ENCODE measurements at places on chromosomes 1 and 21. TPM values are rescaled to one million over a fixed set of nuclear protein-coding genes. Genes with fewer than 3 reads are reported as not detected.

The PRAMEF9 gene
- total RNA-seq, result not detected

The GPR37L1 gene
- total RNA-seq, result 0.14 TPM

The OR2L5 gene
- not detected for total RNA-seq

The IFI16 gene
- total RNA-seq, result 2.6 TPM

The DHX9 gene
- total RNA-seq, result 206 TPM

The ANGPTL3 gene
- not detected for total RNA-seq

The CCDC181 gene
- total RNA-seq, result 0.12 TPM

The BCL2L15 gene
- 0.59 TPM for total RNA-seq

The TNFRSF25 gene
- total RNA-seq, result 3.2 TPM

The RNF186 gene
- not detected for total RNA-seq

Data from A549 treated with Hydrocortisone at 1 μM for 4 hours (cell line).